ENCODE measurements at places on chromosomes 12 and 14. TPM values are rescaled to one million over a fixed set of nuclear protein-coding genes. Genes with fewer than 3 reads are reported as not detected.

DNA sequence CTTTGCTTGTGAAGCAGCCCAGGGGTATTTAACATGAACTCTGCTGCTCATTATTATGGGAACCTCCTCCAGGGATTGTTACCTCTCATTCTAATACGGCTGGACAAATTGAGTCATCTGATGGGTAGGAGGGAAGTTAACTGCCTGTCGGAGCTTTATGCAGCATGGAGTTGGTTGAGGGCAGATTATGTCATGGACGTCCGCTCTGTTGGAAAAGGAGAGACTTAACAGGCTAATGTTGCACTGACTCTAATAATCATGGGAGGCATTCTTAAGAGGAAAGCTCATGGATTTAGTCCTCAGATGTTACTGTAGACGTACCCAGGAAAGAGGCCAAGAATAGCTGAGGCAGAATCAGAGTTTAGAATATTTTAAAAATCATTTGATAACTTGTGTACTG is 9.9 kb downstream of the POP5 start:
- H3K27me3 ChIP-seq: no peaks in the 10 kb centered on the region
- no peaks in the 10 kb centered on the region for H3K4me1 ChIP-seq
- no peak overlapping the region for H3K27ac ChIP-seq
- no peak overlapping the region for H3K4me3 ChIP-seq
- DNase-seq: no peak

Gene TMTC1
- total RNA-seq: 7.4 TPM

- H3K36me3 ChIP-seq: no peaks in the 10 kb centered on the region
- no peak overlapping the region for H3K4me3 ChIP-seq
- H3K27ac ChIP-seq: no peak overlapping the region
- H3K27me3 ChIP-seq: no peaks in the 10 kb centered on the region
- DNase-seq: no peak
These were observed 207.0 kb downstream of the MYRFL start for GRCh38 chr12:70032076-70032475.

GRCh38 chr14:61925732-61926435 is 163.7 kb downstream of the SNAPC1 start:
- H3K27me3 ChIP-seq: no peaks in the 10 kb centered on the region
- H3K4me1 ChIP-seq: no peaks in the 10 kb centered on the region
- no peaks in the 10 kb centered on the region for H3K36me3 ChIP-seq
- no peak for DNase-seq
- H3K4me3 ChIP-seq: no peak overlapping the region

DNA sequence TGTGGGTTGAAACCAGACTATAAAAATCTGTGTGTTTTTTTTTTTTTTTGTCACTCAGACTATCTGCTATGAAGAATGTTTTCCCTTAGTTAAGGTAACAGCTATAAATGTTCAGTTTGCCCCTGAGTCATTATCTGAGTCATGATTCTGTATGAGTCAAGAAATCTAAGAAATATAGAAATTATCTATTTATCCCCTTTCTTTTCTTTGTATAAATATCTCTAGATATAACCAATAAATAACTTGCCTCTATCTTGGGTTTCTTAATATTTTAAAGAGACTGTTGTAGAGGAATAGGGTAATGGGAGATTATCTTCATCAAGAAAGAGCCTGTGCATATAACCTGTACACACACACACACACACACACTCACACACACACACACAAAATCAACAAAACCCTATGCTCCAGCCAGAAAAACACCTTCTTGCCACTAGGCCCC is 161.7 kb upstream of the EEA1 start:
- no peaks in the 10 kb centered on the region for H3K27me3 ChIP-seq
- DNase-seq: no peak

Gene OLR1
- not detected for total RNA-seq

- no peak for DNase-seq
- no peaks in the 10 kb centered on the region for H3K27me3 ChIP-seq
- H3K36me3 ChIP-seq: no peaks in the 10 kb centered on the region
These were observed 24.5 kb upstream of the KIF21A start for GRCh38 chr12:39467432-39467870.

DNA sequence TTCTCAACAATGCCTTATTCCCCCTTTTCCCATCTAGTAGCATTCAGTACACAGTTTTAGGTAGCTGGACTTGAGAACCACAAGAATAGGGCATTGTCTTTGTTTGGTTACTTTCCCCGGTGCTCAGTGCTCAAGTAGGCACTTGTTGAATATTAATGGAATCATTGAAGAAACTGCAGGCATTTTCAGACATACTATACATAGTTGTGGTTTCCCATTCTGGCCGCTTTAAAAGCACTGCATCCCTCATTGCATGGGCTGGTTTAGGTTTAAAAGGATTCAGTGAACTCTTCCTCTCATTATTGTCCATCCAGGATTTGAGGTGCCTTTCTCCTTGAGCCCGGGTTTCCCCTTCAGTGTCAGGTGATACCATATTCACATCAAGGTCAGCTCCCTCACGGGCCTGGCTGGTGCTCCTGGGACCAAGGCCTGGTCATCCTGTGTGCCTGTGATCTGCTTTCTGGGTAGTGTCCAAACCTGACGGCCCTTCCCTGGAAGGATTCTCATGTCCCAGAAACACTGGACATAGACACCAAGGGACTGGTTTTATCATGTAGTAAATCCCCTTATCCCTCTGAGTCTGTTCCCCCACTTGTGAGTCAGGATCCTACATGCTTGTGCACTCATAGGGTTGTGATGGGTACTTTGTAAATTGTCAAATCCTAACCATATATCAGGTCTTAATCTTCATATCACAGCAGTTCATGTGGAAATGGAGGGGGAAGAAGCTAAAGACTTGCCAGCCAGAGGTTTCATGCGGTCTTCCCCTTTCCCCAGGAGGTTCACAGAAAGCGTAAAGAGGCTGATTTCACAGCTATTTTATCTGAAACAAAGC is 7.4 kb downstream of the TCP11L2 start:
- H3K27ac ChIP-seq: no peak overlapping the region
- H3K36me3 ChIP-seq: no peaks in the 10 kb centered on the region
- no peaks in the 10 kb centered on the region for H3K27me3 ChIP-seq
- DNase-seq: no peak
- no peak overlapping the region for H3K4me3 ChIP-seq
- H3K4me1 ChIP-seq: no peaks in the 10 kb centered on the region

DNA sequence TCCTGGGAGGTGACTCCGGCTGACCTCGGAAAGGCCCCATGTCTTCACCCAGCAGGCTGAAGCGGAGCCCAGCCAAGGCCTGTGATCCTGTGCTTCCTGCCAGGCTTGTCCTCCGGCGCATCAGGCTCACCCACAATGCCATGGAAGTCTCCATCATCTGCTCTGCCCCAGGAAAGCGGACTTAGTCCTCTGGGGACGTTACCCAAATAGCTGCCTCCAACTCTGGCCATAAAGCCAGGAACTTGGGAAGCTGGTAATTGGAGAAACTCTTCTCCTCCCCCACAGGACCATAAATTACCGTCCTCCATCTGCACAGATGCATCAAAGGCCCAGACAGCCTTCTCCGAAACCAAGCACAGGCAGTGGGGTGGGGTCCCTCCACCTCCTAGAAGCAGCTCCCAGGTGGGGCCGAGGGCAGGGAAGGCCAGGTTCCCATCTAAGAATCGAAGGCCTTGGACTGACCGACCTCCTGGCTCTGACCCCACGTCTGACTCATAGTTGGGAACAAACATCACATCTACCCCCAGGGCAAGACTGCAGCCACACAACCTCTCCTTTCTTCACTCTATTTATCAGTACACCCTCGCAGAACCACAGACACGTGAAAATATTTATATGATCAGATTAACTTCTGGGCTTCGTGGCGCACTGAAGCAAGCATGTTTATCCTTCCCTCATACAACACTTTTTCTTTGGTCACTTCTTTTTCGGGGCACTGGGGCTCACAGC is 56.4 kb downstream of the PITPNM2 start:
- H3K36me3 ChIP-seq: no peaks in the 10 kb centered on the region
- H3K4me1 ChIP-seq: peaks cover 3% of the 10 kb centered on the region

Gene PTCSC3
- total RNA-seq: not detected

All from Peyer's patch (tissue), 4 donors.